Gastrocnemius medialis (tissue), 4 donors: ENCODE measurements at places on chromosomes 2 and 18.
A peak's percentile ranks its signal among the peaks of the same experiment; 100 is the strongest.

DNA sequence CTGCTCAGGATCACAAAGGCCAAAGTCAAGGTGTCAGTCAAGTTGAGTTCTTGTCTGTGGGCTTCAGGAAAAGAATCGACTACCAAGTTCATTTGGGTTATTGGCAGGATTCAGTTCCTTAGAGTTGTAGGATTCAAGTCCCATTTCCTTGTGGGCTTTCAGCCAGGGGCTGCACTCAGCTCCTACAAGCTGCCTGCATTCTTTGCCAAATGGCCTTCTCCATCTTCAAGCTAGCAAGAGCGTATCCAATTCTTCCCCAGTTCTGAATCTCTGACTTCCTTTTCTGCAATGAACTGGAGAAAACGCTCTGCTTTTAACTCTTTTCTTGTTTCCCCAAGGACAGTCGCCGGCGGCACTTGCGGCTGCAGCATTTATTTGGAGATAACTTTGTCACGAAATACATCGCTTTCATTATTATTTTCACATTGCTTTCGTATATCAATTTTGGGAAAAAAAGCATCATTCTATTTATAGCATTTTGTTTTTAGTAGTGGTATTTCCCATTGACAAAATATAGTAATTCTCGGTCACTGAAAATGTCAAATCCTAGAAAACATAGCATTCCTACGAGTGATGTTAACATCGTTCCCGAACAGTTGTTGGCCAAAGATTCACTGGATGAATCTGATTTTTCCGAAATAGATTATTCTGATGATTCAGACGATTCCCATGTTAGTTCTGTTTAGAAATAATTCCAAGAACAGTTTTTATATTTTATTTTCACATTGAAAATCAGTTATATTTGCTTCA is 59.6 kb upstream of the SERPINE2 start:
- no peak for DNase-seq

GRCh38 chr2:186852508-186852907 is 3.5 kb upstream of the ZSWIM2 start:
- DNase-seq, result no peak

- no peak for DNase-seq
These were observed 211.9 kb downstream of the BABAM2 start for GRCh38 chr2:28102455-28102874.

- no peak for DNase-seq
These were observed 7.0 kb downstream of the EFEMP1 start for GRCh38 chr2:55916473-55917049.

DNA sequence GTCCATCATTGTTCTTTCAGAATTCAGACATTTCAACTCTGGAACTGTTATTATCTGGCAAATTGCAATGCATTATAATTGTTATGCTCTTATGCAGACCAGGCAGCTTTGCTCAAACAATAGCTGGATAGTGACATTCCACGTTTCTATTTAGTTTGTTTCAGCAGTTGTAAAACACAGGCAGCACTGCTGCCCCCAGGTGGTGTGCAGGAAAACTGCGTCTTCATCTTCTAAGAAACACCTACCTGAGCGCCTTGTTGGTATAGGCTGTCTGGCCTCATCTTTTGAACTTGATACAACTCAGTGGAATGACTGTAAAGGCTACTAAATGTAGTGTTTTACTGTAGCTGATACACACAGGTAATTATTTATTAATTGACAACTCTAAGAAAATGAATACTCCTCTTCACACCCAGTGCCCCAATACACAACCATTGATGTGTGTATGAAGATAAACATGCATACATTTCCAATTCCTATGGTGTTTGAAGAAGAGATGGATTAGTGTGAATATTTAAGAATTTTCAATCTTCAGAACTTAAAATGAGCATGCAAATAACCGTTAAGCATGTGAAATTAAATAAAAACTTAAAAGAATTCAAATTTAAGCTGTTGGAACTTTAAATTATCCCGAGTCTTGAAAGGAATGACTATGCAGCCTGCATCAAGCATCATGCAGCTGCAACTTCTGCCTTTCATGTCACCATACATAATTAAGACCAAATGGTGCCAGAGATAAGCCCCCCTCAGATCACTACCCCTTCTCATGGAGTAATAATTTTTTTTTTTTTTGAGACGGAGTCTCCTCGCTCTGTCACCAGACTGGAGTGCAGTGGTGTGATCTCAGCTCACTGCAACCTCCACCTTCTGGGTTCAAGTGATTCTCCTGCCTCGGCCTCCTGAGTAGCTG is 85.6 kb downstream of the CD8B2 start:
- DNase-seq, result no peak

- DNase-seq, result no peak
These were observed 71.8 kb upstream of the SP5 start for GRCh38 chr2:170643346-170643745.

DNA sequence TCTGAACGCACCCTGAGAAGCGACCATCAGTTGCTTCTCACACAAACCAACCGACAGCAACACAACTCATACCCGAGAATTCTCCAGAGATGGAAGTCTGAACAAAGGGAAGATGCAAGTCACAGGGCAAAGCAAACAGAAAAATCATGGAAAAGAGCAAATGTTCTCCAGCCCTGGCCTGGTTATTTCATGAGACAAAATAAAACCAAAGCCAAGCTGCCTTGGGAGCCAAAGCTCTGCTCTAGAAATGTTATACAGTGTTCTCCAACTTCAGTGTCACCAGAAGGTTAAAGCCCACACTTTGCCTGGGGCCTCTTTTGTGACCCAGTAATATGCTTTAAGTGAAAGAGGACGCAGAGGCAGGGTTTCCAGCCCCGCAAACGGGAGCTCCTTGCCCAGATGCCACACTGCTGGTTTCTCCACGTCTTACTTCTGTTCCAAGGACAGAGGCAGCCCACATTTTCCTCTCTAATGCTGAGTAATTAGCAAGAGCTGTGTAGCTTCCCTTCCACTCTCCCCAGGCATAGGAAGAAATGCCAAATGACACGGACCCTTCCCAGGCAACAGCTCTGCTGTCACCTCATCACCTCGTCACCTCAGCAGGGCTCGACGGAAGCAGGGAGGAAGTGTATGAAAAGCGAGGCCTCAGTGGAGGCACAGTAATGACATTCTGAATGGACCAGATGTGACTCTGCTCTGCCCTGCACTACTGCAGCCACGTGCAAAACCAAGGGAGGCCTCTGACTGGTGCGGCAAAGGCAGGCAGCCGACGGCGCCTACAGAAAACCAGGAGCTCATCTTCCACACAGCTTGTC is 64.7 kb downstream of the FBXO15 start:
- DNase-seq, result no peak

GRCh38 chr2:164843346-164843911 is 1.8 kb upstream of the COBLL1 start:
- DNase-seq, result no peak

- no peak for DNase-seq
These were observed 6.5 kb downstream of the DGKD start for GRCh38 chr2:233360771-233361176.

GRCh38 chr18:56109757-56110156 is 521.8 kb upstream of the TCF4 start:
- no peak for DNase-seq

GRCh38 chr2:231104115-231104713 is 20.6 kb downstream of the HTR2B start:
- DNase-seq, result peak; percentile 6

DNA sequence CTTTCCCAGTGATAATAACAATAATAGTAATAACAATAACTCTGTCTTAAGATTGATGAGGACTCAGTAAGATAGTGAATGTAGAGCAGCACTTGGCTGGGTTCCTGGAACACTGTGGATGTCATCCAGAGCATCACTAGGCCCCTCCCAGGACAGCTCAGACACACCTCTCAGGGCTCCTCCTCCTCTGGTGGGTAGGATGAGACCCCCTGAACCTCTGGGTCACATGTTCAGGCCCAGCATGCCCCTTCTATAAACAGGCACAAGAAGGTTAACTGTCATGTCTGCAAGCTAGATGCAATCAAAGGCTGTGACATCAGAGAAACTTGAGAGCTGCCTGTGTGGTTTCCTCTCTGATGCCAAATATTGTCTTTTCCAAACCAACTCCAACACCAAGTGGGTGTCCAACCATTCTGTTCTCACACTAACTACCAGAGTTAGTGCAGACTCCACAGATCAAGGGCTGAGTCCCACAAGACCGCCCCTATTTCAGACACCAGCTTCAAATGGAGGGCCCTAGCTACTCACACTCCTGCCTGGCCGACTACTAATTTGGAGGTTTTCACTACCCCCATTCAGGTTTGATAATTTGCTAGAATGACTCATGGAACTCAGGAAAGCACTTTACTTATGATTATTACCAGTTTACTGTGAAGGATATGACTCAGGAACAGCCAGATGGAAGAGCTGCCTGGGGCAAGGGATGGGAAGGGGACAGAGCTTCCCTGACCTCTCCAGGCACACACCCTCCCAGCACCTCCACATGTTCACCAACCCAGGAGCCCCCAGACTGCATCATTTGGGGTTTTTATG is 46.4 kb upstream of the BZW1 start:
- DNase-seq, result no peak

GRCh38 chr2:85393836-85394235 is 16.3 kb downstream of the CAPG start:
- DNase-seq, result no peak

DNA sequence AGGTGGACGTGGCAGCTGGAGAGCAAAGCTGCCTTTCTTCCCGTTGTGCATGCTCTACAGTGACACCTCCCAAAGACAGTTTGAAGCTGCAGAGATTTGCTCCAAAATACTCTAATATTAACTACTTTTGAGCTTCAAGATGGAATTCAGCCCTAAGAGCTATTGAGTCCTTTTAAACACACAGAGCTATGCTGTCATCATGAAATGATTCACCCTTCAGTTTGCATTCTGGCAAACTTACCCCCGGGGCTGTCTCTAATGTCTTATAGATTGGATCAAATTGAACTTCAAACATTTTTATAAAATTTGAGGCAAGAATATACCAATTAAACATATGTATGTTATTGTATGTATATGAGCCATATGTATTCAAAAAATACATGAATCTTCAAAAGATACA is 110.7 kb upstream of the EFEMP1 start:
- DNase-seq, result no peak

- DNase-seq, result no peak
These were observed 175.8 kb upstream of the PIEZO2 start for GRCh38 chr18:11324956-11325882.
